ENCODE measurements at places on chromosomes 6 and 20.

GRCh38 chr6:79984261-79984660, 20.2 kb upstream of the TTK start:
- no peak for DNase-seq

DNA sequence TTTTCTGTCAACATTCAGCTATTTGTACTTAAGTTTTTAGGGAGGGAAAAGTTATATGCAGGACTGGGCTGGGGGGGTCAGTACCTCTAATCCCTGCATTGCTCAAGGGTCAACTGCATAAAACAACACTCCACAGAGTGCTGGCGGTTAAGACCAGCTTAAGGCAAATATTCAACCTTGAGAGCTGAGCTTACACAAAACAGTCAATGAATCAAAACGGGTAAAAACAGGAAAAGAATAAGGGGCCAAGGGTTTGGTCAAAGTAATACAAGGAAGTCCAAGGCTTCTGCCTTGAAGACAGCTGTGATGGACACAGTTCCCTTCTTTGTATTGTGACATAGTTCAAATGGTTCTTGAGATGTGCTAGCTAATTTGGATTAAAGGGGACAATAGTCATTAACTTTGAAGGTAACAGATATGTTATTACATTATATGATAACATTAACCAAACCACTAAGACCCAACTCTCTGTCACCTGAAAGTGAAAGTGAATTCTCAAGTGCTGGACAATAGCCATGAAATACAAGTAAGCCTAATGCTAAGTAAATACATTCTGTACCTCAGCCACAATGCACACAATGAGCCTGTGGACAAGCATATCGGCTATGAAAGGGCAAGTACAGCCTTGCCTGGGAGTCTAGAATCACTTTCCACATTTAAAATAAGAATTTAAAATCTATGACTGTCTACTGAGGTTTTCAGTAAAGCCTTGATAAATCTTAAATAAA, 106.8 kb downstream of the PDE10A start:
- no peak for DNase-seq

GRCh38 chr20:35301426-35301825, 9.2 kb upstream of the FAM83C start:
- DNase-seq: no peak

DNA sequence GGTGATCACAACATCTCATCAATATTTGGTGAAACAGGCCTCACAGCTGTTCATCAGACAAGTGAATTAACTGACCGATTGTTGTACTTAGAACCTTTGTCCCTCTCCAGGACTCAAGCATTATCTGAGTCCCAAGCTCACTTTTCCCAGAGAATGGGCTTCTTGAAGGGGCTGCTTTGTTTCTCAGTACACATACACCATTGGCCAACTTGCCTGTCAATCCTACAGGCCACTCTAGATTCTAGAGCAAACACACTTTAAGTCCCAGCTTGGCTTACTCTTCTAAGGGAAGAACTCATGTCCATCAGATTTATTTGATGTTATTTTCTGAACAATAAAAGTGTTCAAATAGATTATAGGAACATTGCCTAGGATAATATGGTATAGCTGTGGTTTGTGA, 249.5 kb downstream of the BCKDHB start:
- DNase-seq: no peak

- no peak for DNase-seq
Observed at GRCh38 chr6:151142676-151143075, 97.1 kb upstream of the AKAP12 start.

Measured in stimulated activated CD8-positive, alpha-beta memory T cell treated with anti-CD3 and anti-CD28 coated beads, Interleukin-7, amount 100 ng/mL, for 4 hours (primary cell).